NCI-H526 (cell line): ENCODE measurements at places on chromosomes 5 and 9.

- DNase-seq, result no peak
Observed at GRCh38 chr5:139183502-139183901, 14.7 kb downstream of the SIL1 start.

- DNase-seq, result no peak
Observed at GRCh38 chr5:383621-384020, 59.4 kb upstream of the EXOC3 start.

GRCh38 chr9:135605238-135605781 lies 34.0 kb downstream of the GLT6D1 start:
- no peak for DNase-seq

- no peak for DNase-seq
Observed at GRCh38 chr9:137720571-137721110, 101.8 kb downstream of the EHMT1 start.

DNA sequence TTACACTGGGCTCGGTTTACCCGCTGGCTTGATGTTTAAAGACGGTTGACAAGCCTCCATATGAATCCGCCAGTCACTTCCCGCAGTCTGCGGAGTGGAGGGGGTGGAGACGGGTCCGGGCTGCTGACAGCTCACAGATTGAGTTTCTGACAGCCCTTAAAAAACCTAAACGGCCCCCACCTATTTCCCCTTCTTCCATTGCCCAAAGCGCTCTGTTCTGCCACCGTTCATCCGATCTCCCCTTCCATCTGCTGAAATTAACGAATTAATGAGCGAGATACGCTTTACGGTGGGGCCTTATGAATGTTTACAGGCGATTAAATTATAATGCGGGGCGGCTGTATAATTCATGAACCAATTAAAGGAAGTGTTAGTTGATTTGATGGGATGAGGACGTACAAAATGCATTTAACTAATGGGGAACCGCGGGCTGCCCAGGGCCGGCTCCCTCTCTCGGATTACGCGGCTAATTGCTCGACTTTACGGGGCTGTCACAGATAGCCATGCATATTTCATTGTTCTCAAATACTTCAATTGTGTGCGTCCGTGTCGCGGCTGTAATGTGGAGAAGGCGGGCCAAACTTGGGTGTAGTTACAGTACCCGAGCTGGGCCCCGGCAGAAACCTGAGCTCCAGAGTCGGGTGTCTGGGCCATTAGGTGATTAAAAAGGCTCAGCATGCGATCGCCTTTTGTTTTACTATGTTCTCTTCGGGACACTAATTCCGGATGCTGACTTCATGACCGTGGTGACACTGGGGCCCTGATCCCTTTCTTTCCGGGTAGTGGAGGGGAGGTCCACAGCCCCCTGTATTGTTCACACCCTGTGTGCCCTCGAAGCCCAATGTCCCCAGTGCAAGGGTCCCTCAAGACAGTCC lies 74.9 kb downstream of the GTF3C4 start:
- no peak for DNase-seq

DNA sequence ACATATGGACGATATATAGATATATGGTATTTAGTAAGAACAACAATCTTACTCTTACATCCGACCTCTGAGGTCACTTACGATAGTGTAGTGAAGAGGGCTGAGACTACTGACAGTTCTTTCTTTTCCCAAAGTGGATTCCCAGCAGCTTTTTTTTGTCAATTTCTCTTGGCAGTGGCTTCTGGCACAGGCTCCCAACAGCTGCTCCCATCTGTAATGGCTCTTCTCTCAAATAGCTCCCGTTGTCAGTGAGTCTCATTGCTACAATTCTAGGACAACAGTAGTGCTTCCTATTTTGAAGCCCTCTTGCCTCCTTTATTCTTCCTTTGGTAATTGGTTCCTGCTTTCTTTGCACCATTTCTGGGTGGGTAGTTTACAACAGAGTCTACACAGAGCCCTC lies 68.4 kb downstream of the SLC25A46 start:
- DNase-seq, result no peak

DNA sequence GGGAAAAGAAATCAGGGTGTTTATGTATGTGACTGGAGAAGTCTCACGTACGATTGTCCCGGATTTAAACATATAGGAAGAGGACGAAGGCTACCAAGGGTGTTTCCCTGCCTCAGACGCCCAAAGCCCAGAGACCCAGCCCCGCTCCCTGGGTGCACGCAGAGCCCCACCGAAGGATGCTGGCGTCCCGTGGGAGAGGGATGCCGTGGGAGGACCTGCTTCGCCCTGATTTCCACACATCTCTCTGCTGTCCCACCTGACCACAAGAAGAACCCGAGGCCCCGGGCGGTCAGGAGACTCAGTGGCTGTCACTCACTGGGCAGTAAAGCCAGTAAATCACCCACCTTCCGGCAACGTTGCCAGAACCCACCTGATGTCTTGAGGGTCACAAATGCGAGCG lies 211.8 kb upstream of the TBCA start:
- no peak for DNase-seq

DNA sequence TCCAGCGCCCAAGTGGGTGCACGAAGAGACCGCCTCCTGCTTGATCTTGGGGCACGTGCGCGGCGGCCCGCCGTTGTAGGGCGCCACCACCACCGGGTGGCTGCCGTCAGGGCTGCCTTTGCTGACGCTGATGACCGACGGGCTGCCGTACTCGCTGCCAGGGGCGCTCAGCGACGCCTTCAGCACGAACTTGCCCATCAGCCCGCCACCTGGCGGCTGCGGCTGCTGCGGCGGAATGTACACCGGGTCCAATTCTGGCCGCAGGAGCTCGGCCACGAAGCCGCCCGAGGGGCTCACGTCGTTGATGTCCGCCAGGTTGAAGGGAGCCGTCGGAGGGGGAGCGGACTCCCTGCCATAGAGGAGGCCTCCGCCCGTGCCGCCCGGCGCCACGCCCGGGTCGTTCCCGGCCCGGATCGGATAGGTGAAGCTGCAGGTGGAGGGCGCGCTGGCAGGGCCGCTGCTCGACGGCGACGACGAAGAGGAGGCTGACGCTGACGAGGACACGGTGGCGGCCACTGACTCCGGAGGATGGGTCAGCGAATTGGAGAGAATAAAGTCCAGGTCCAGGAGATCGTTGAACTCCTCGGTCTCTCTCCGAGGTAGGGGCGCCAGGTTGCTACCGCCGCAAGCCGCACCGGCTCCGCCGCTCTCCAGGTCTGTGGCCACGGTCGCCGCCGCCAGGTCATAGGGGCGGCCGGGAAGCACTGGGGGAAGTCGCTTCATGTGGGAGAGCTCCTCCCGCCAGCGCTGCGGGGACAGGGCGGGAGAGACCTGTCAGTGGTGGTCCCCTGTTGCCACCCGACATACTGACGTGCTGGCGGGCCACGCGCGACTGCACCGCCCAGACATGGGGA lies 1.8 kb downstream of the KLF4 start:
- DNase-seq, result peak; percentile 15

DNA sequence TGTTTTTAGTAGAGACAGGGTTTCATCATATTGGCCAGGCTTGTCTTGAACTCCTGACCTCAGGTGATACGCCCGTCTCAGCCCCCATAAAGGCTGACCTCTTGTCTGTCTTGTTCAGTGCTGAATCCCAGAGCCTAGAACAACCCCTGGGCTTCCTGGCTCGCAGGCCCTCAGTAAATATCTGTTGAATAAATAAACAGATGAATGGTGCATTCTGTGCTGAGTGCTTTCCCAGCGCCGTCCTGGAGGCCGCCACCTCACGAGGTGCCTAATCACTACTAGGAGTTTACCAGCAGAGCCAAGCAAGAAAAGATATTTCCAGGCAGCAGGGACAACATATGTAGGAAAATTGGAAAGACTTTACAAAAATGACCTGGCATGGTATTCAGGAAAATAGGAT lies 88.5 kb downstream of the SNX24 start:
- no peak for DNase-seq

DNA sequence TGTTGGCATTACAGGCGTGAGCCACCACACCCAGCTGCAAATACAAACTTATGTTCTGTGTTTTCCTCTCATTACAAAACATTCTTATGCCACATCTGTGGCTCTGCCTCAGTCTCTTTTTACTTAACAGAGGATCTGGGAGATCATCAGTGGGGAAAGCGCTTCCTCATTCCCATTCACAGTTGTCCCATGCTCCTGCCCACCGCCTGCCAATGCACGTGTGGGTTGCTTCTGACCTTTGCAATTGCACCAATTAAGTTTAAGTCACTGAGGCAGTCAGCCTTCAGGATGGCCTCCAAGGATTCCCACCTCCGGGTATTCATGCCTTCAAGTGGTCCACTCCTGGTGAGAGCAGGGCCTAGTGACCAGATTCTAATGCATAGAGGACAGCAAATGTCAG lies 34.9 kb upstream of the EEIG1 start:
- no peak for DNase-seq

GRCh38 chr9:23824830-23825591 lies 1.0 kb downstream of the ELAVL2 start:
- DNase-seq, result no peak

- no peak for DNase-seq
Observed at GRCh38 chr5:39323542-39323941, 40.8 kb downstream of the C9 start.

- no peak for DNase-seq
Observed at GRCh38 chr9:87546704-87547103, 49.0 kb downstream of the DAPK1 start.

- peak; percentile 9 for DNase-seq
Observed at GRCh38 chr9:113465599-113466140, 2.1 kb downstream of the RGS3 start.

- no peak for DNase-seq
Observed at GRCh38 chr5:38576442-38576841, 20.0 kb upstream of the LIFR start.

DNA sequence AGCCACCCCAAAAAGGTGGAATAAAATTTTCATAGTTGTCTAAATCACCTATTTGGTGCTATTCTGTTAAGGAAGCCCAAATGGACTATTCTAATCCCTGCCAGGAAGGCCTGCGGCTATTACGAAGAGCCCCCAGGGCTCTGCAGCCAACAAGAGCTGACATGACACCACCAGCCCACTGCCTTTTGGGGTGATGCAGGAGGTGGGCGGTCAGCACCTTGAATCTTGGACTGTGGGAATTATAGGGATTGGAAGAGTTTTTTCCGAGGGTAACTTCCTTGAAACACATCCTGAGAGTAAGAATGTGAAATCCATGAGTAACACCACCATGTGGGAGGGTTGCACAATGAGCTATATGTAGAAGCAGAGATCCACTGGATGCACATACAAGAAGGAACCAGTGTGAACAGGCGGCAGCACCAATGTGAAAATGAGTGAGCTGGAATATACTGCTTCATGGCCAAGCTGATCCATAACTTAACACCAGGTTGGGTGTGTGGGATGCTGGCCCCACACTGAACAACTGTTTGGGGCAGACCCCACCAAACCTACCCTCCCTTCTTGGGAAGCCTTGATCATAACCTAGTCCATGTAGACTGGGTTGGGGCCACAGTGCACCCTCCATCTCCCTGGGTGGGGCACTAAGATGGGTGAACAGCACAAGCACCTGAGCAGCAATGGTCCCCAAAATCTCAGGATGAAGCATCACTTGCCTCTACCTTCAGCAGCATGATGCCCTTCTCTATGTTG lies 239.0 kb downstream of the FSTL4 start:
- DNase-seq, result no peak

DNA sequence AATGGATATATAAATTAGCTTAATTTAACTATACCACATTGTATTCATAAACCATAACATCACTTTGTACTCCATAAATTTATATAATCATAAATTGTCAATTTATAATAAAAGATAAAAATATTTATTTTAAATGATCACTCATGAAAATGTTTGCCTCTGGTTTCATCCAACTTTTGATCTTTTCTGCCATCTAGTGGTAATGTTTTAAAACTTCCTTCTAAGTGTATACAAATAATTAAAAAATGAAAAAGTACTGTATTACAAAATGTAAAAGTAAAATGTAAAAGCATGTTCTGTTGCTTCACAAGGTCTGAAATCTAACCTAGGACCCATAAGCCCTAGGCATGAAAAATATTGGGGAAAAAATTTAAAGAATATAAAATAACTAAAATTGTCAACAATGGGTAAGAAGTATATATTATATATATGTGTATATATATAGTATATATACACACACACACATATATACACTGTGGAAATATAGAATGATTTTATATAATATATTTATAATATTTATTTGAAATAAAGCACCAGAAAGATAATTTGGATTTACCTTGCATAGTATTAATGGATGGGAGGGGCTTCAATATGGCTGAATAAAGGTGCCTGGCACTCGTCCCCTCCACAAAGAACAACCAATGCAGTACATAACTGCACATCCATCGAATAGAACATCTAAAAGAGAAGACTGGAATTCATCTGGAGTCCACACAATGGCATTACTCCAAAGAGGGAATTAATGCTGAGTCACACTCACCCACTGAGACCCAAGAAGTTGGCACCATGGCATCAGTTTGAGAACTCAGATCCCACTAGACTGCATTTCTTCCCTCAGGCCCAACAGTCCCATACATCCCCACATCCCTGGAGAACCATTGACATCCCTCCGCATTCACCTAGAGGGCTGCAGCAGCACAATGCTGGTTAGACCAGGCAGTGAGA lies 32.5 kb downstream of the ANXA1 start:
- peak; percentile 21 for DNase-seq

GRCh38 chr9:93391898-93392297 lies 59.6 kb upstream of the FAM120A start:
- no peak for DNase-seq
